Muscle of leg (tissue), 16 donors: ENCODE measurements at places on chromosomes 6 and 20. TPM values are rescaled to one million over a fixed set of nuclear protein-coding genes. Genes with fewer than 3 reads are reported as not detected.

DNA sequence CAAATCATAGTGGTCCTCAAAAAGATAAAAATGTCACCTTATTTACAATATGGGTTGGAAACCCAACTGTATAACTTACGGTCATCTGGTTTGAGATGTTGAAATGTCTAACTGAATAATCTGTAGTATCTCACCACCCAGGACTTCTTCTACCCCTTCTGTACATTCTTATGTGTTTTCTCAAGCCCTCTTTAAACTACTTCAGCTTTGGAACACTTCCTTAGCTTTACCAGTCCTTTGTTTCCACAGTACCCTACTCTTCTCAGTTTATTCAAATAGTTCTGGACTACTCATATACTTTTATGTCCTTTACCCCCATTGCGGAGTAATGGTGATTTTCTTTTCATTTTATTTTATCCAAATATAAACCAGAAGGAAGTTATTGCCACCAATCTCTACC, 128.6 kb upstream of the FOXO3 start:
- no peak for DNase-seq

- no peak for DNase-seq
Measured at GRCh38 chr6:150887978-150888563, 22.6 kb downstream of the MTHFD1L start.

DNA sequence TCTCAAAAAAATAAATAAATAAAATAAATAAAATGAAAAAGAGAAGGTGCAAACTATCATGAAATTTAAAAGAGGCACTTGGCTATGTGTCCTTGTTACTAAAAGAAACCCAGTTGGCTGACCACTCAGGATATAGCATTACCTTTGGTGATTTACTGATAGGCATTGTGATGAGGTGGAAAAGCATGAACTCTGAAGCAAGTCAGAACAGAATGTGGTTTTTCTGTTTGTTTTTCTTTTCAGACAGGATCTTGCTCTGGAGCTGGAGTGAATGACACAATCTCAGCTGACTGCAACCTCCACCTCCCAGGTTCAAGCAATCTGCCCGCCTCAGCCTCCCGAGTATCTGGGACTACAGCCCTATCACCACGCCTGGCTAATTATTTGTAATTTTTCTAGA, 31.9 kb downstream of the ZNF184 start:
- DNase-seq = no peak

Gene BCAS1
- 2.6 TPM for total RNA-seq

Gene HSPA1L
- 2.3 TPM for total RNA-seq
